ENCODE measurements at places on chromosomes 7 and 10.

GRCh38 chr10:83678850-83679249 lies 460.5 kb upstream of the GHITM start:
- no peak for DNase-seq

GRCh38 chr10:54139819-54140428 lies 661.1 kb downstream of the PCDH15 start:
- DNase-seq, result no peak

- DNase-seq, result no peak
These were observed 23.7 kb downstream of the PRKAR2B start for GRCh38 chr7:107068156-107068555.

DNA sequence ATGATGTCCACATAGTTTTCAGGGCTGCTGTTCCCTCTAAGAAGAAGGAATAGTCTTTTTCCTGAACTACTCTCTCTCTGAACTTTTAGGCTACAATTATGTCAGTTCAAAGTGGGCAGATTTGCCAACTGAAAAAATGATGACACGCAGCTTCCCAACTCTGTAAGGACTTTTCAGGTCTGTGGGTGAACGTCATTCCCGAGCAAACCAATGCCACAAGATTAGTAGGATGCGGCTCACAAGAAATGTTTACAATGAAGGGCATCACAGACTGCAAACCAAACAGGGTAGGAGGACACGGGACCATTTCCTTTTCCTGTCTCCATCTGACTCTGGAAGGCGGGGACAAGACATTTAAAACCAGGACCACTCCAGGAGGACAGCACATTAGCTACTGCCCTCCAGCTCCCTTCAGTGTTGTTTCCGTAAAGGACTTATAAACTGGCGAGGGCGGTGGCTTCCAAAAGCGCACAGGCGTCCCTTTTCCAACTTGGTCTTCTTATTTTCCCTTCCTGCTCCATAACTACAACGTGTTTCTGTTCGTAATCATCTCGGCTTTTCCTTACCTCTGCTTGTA lies 539 bp upstream of the MKLN1 start:
- peak; percentile 13 for DNase-seq

DNA sequence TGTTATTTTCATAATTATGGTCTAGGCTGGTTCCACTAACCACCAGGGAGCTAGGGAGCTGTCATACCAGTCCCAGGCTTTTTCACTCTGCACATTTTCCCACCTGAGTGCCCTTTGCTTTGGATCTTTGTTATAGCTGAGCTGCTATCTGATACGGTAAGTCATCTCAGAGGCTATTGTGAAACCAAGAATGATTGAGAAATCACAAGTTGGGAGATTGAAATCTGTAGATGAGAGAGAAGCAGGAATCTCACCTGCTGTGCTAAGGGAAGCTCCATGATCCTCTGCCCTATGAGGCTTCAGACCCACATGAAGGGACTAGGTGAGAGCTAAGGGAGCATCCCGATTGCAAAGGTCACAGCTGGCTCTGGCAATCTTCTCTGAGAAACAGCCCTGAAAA lies 307.8 kb downstream of the REEP3 start:
- no peak for DNase-seq

- no peak for DNase-seq
These were observed 23.2 kb downstream of the RAPGEF5 start for GRCh38 chr7:22333680-22334141.

- DNase-seq, result no peak
These were observed 82.6 kb downstream of the PTPRE start for GRCh38 chr10:127989481-127990012.

GRCh38 chr10:78556705-78557432 lies 511.9 kb upstream of the ZMIZ1 start:
- no peak for DNase-seq

- DNase-seq, result no peak
These were observed 289.2 kb upstream of the NRP1 start for GRCh38 chr10:33623669-33624068.

DNA sequence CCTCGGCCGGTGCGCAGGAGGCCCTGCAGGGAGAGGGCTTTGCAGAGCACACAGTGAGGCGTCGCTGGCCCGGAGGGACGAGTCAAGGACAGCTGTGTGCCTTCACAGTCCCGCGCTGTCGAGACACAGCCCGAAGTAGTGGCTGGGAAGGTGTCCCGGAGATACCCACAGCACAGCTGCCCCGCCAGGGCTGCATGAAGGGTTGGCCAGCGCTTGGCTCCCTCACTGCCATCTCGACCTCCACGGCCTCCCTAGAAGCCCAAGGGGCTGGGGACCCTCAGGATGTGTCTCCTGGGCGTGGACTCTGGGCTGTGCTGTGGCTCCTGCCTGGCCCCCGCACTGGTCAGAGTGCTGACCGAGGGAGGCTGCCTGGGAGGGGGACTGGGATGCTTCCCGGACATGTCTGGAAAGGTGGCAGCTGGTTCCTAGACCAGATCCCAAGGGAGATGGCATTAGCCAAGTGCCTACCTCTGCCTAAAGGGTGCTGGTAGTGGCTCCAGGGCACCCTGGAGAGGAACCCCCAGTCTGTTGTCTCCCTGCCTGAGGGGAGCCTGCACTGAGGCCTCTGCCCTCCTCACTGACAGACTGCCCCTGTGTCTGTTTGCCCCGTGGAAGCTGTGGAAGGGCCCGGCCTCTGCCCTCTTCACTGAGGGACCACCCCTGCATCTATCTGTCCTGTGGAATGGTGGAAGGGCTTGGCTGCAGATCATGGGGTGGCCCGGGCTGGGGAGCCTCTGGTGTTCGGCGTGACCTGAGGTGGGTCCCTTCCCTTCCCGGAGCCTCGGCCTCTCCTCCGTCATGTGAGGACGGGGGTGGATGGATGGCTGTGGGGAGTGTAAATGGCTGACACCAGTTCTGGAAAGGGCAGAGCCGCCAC lies 5.8 kb downstream of the ELFN1 start:
- DNase-seq, result peak; percentile 6

GRCh38 chr7:81618396-81619014 lies 151.3 kb downstream of the HGF start:
- DNase-seq, result no peak

GRCh38 chr7:15686295-15686956 lies at the start of gene MEOX2:
MEOX2 (minus strand) TSS chr7:15686683; CDS start chr7:15686402, 281 bp downstream.
- no peak for DNase-seq

GRCh38 chr7:27142580-27143022 lies 880 bp downstream of the HOXA5 start:
- DNase-seq, result no peak

DNA sequence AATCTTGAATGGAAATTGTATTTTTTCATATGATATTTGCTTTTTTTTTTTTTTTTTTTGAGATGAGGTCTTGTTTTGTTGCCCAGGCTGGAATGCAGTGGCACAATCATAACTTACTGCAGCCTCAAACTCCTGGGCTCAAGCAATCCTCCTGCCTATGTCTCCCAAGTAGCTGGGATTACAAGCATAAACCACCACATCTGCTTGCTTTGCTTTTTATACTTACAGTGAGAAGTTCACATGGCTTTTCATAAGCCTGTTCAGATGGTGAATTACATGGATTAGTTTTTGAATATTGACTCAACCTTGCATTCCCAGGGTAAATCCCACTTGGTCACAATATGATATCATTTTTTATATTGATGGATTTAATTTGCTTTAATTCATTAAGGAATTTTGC lies 22.0 kb downstream of the LRRD1 start:
- DNase-seq, result no peak

- DNase-seq, result no peak
These were observed 27.2 kb downstream of the PWWP2B start for GRCh38 chr10:132423966-132424861.

GRCh38 chr10:72511459-72511858 lies 114.4 kb downstream of the MICU1 start:
- no peak for DNase-seq

DNA sequence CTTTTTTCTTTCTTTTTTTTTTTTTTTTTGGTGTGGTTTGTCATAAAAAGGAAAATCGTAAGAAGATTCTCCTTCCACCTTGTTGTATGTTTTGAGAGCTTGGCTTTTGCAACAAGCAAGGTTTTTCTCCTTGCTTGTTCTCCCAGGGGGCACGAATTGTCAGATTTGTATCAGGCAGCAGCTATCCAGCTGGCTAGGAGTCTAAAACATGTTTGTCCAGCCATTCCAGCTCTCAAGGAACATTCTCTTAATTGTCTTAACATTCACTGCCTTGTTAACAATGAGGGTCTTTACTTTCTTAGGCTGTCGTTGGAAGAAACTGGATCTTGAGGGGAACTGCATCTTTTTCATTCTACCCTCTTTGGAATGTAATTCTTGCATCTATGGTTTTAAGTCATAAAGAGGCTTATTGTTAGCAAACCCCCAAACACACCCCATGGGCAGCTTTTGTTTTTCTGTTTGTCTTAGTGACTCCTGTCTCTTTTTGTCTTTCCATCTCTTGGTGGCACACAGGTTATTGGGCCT lies 14.6 kb downstream of the SHTN1 start:
- DNase-seq, result no peak

DNA sequence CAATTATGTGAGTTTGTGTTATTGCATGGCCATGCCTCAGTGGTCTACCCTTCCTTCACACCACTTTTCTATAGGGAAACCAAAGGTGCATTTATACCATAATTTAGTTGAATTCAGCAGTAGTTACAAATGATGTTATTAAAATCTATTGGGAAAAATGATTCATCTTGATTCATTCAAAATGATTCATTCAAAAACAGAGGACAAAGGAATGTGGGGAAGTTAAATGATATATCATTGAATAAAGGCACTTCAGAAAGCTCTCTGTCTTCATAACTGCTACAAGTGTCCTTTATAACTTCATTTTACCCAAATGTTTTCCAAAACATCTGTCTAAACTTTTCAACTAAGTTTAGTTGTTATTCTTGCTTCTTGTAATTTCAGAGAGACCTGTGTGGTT lies 722.9 kb downstream of the GRM8 start:
- no peak for DNase-seq

DNA sequence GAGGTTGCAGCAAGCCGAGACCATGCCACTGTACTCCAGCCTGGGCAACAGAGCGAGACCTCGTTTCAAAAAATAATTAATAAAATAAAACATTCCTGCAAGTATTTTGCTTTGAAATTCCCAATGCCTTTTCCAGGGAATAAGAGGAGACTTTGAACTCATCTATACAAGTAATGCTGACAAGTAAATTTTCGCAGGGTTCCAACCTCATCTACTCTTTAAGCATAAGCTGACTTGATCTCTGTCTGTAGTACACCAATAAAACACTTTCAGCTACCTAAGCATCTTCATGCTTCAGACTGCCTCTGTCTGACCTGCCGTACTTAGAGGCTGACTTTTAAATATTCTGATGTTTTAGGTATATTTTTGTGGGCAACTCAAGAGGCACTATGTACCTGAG lies 13.7 kb upstream of the BEND7 start:
- no peak for DNase-seq

- DNase-seq, result no peak
These were observed 227.7 kb downstream of the MGMT start for GRCh38 chr10:129694691-129695243.

DNA sequence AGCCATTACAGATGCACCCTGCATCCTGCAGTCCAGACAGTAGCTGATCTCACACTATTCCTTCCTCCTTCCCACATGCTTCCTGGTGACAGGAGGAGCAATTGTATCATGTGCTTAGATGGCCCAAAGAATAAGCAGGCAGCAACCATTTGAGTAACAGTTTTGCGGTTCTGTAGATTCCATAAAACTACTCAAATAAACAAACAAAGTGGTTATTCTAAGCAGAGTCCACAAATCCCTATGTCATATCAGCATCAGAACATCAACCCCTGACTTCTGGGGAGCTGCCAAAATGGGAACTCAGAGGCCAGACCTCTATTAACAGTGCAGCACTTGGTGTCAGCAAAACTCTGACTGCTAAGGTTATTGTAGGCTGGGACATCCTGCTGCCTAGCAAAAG lies 226.0 kb downstream of the SORCS1 start:
- DNase-seq, result no peak

DNA sequence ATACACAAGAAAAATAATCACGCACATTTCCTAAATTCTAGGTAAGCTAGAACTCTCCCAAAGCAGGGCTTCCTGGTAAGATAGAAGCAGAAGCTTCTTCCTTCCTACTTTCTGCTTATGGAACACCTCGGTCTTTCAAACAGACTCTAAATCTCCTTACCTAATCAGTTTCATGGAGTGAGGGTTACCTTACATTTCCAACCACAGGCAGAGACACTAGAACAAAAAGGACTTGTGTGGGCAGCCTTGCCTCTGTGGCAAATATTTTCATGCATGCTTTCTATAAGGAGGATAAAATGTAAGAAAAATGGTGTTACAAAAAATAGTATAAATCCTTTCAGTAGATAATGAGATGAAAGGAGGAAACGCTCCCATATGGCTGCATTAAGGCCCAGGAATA lies 386.3 kb upstream of the SMIM30 start:
- no peak for DNase-seq

DNA sequence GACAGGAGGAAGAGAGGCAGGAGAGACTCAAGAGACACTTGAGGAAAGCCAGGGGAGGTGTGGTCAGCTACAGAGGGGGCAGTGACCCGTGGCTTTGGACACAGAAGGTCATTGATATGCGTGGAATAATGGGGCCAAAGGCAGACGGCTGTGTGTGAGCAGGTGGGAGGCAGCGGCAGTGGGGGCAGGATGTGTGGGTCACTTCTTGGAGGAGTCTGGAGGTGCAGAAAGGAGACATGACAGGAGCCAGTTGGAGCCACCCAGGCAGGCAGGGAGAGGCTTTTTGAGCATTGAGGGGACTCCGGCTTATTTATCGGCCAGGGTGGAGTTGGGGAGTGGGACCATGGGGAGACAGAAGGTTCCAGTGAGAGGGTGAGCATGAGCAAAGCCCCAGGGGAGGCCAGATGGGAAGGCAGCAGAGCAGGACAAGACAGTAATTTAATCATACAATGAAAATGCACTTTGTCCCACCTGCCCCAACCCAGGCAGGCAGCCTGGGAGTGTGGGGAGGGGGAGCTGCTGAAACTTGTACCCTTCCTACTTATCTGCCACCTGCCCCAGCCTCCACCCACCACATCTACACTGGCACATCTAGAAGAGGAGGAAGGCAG lies 5.0 kb downstream of the LDB3 start:
- DNase-seq, result no peak

- no peak for DNase-seq
These were observed 380.8 kb upstream of the LRGUK start for GRCh38 chr7:133746305-133746704.

- DNase-seq, result no peak
These were observed 453.8 kb downstream of the TCERG1L start for GRCh38 chr10:130857631-130858295.

- DNase-seq, result peak; percentile 75
These were observed 2.3 kb upstream of the NOS3 start for GRCh38 chr7:150988230-150989226.

GRCh38 chr7:138170959-138171703 lies 94.9 kb downstream of the AKR1D1 start:
- DNase-seq, result no peak

DNA sequence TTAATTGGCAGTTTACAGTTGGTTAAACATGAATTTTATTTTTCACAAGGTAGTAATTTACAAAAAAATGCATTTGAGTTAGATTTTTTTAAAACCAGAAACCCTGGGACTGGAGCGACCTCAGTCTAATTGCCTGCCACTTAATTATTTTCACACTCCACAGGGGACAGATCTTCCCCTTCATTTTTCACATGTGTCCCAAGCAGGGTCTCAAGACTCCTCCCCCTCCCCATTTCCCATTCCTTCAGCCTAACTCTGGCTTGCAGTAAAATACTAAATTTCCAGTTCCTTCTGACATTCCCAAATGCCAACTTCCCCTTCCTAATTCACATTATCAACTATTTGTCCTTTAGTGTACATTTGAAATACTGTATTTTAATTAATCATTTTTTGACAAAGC lies 948 bp downstream of the ZNF138 start:
- no peak for DNase-seq
